Smooth muscle cell of the pulmonary artery (primary cell): ENCODE measurements at places on chromosomes 7 and 10. TPM values are rescaled to one million over a fixed set of nuclear protein-coding genes. Genes with fewer than 3 reads are reported as not detected.

GRM3 gene
- not detected in 2 replicates for total RNA-seq

BLNK gene
- total RNA-seq, result 0.07 TPM in 1 of 2 replicates, not detected in the other

SEPHS1 gene
- 24.5 and 26.0 TPM in 2 replicates for total RNA-seq

ICA1 gene
- total RNA-seq, result 0.13 and 0.52 TPM in 2 replicates

SPDYE1 gene
- not detected in 2 replicates for total RNA-seq

GOLGA7B gene
- under 0.01 and 0.03 TPM in 2 replicates for total RNA-seq

IRF5 gene
- 0.13 TPM in 2 replicates for total RNA-seq

PRRT4 gene
- 0.13 TPM in 1 of 2 replicates, not detected in the other for total RNA-seq

SPDYE2B gene
- not detected in 2 replicates for total RNA-seq

SEC31B gene
- total RNA-seq, result 2.7 and 4.8 TPM in 2 replicates
